ENCODE measurements at places on chromosomes 3 and 15.

GRCh38 chr3:46710671-46711295 is 6.9 kb downstream of the PRSS50 start:
- H3K27me3 ChIP-seq = no peaks in the 10 kb centered on the region
- no peak overlapping the region for H3K27ac ChIP-seq
- DNase-seq = no peak
- H3K4me1 ChIP-seq = no peaks in the 10 kb centered on the region
- H3K36me3 ChIP-seq = no peaks in the 10 kb centered on the region

GRCh38 chr3:66099541-66100065 is 60.9 kb upstream of the MAGI1 start:
- H3K27ac ChIP-seq = no peak overlapping the region
- no peak overlapping the region for H3K4me3 ChIP-seq
- no peak for DNase-seq
- H3K4me1 ChIP-seq = no peaks in the 10 kb centered on the region
- H3K27me3 ChIP-seq = no peaks in the 10 kb centered on the region

- H3K4me3 ChIP-seq = no peak overlapping the region
- H3K27ac ChIP-seq = no peak overlapping the region
- DNase-seq = no peak
- no peaks in the 10 kb centered on the region for H3K36me3 ChIP-seq
Measured at GRCh38 chr15:34726406-34727100, 28.2 kb downstream of the GJD2 start.

DNA sequence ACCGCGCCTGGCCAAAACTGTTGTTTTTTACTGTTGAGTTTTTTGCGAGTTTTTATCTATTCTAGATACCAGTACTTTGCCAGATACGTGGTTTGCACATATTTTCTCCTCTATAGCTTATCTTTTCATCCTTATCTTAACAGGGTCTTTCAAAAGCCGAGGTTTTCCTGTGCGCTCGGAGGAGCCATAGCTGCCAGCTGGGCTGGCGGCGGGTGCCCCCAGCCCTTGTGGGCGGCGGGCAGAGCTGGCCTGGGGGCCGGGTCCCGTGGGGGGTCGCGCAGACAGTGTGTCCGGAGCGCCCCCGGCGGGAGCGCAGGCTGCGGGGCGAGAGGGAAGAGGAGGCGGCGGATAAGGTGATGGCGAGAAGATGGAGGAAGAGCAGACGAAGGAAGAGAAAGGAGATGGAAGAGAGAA is 11.1 kb upstream of the EIF4A2 start:
- peak overlapping the region; percentile 35 for H3K27ac ChIP-seq
- H3K4me1 ChIP-seq = peaks cover 15% of the 10 kb centered on the region
- peaks cover 8% of the 10 kb centered on the region for H3K27me3 ChIP-seq
- no peak overlapping the region for H3K4me3 ChIP-seq

GRCh38 chr3:150410311-150411105 is 2.4 kb downstream of the TSC22D2 start:
- H3K4me1 ChIP-seq = peaks cover 33% of the 10 kb centered on the region
- no peaks in the 10 kb centered on the region for H3K36me3 ChIP-seq

- peak; percentile 20 for DNase-seq
- peak within 1 kb of the TSS; percentile 28 for H3K27ac ChIP-seq
- H3K27me3 ChIP-seq = no peaks in the 10 kb centered on the region
- peaks cover 21% of the 10 kb centered on the region for H3K4me1 ChIP-seq
- no peaks in the 10 kb centered on the region for H3K36me3 ChIP-seq
Measured at GRCh38 chr3:157436583-157437291, at the start of gene PTX3. PTX3 (plus strand) TSS chr3:157436850; CDS start chr3:157436934, 84 bp downstream.

- H3K4me1 ChIP-seq = no peaks in the 10 kb centered on the region
- H3K27ac ChIP-seq = no peak overlapping the region
- H3K36me3 ChIP-seq = no peaks in the 10 kb centered on the region
- no peaks in the 10 kb centered on the region for H3K27me3 ChIP-seq
Measured at GRCh38 chr15:54227569-54227968, 249.3 kb downstream of the UNC13C start.

GRCh38 chr3:12893247-12893646 is 51.9 kb upstream of the RPL32 start:
- no peak for DNase-seq
- H3K27ac ChIP-seq = no peak overlapping the region
- no peaks in the 10 kb centered on the region for H3K36me3 ChIP-seq
- H3K4me1 ChIP-seq = peaks cover 6% of the 10 kb centered on the region
- H3K4me3 ChIP-seq = no peak overlapping the region
- no peaks in the 10 kb centered on the region for H3K27me3 ChIP-seq

All from body of pancreas (tissue), 4 donors.